Stimulated activated CD4-positive, alpha-beta T cell treated with anti-CD3 and anti-CD28 coated beads, TNF-alpha, amount 100 ng/mL, for 1 hour (primary cell): ENCODE measurements at places on chromosomes 7 and 10.
A peak's percentile ranks its signal among the peaks of the same experiment; 100 is the strongest.

GRCh38 chr10:113475381-113475807, 77.5 kb upstream of the HABP2 start:
- no peak for DNase-seq

GRCh38 chr10:110398419-110399105, 93.8 kb upstream of the SMNDC1 start:
- no peak for DNase-seq

DNA sequence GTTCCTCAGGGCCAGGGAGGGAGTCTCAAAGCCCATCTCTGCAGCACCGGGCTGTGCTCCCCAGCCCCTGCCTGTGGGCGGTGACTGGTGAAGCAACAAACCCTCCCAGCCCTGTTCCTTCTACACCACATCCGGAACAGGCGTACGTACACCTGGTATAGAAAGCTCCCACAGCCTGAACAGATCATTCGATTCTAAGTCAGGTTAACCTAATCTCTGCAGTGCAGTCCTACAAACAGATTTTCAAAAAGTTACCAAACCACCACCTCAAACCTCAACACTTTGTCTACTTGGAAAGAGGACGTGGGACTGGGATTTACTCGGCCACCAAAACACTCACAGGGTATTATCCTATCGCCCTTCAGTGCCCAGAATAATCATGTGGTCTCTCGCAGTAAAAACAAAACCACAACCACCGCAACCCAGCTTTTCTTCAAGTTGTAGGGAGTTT, 238.4 kb downstream of the DIP2C start:
- peak; percentile 37 for DNase-seq

DNA sequence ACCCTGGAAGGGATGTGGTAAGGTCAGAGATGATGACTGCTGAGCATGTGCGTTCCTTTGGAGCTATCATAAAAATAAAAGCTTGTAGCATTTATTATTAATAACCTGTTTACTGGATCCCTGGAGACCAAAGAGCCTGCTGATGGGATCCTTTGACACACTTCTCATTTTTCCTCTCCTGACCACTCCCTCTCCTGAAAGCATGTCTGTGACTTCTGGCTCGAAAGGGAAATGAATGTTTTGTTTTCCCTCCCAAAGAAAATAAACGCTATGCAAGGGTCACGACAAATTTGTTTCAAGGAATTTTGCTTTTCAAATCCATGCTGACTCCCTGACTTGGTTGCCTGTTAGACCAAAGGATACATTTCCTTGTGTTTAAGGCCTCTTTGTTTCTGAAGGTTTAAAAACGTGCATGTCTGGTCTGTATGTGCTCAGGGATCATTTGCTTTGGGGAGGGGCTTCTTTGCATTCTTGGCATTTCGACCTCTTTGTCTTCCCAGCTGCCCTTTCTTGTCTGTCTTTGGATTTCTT, 185.1 kb upstream of the AGK start:
- no peak for DNase-seq

- no peak for DNase-seq
Observed at GRCh38 chr7:105189859-105190492, 176.0 kb downstream of the KMT2E start.

DNA sequence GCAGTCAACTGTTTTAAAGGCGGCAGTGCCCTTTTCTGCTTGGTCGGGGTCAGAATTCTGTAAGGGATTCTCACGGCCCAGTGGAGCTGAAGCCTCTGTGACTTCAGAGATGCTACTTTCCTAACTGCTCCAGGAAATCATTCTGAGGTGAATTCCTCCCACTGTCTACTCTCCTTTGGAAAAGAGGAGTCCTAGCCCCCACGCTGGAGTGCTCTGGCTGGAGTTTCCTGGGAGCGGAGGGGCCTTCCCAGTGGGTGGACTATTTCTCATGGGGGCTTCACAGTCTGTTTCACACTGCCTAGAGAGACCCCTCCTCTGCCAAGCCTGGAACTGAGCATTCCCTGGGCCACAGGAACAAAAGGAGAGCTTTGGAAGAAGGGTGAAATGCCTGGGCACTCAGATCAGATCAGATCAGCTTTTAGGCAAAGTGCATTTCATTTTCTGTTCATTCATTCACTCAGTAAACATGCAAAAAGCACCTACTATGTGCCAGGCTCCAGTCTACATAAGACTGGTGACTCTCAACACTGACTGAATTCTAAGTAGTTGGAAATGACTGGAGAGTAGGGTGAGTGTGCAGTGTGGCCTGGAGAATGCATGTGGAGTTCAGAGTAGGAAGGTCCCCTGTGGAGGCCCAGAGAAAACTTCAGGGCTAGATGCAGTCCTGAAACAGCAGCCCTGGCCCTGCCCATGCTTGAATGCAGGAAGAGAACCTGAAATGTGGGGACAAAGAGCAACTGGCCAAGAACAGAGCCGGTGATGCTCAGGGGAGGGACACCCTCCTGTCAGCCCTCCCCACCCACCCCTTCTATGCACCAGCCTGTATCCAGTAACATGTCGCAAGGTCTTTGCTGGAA, 12.2 kb downstream of the ZNF488 start:
- DNase-seq, result no peak

GRCh38 chr10:14102056-14102455, 228.7 kb downstream of the FRMD4A start:
- no peak for DNase-seq

DNA sequence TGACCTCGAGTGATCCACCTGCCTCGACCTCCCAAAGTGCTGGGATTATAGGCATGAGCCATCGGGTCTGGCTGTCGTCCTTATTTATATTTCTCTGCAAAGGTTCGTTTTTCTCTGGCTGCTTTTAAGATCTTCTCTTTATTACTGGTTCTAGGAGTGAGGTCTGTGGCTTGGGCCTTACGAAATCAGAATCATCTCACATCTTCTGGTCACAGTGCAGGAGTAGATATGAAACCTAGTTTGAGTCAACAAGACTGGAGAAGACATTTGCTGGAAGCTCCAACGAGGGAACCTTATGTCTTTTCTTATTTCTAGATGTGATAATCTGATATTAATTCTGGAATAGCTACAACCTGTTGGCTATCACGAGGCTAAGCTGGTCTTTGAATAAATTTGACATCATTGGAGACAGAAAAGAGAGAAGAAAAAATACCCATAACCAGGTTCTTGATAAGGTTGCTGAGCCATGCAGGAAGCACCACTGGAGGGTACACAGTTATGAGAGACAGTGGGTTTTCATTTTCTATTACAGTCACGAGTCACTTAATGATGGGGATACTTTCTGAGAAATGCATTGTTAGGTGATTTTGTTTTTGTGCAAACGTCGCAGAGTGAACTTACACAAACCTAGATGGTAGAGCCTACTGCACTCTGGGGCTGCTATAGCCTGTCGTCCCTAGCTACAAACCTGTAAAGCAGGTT, 25.6 kb upstream of the IL15RA start:
- DNase-seq, result no peak

DNA sequence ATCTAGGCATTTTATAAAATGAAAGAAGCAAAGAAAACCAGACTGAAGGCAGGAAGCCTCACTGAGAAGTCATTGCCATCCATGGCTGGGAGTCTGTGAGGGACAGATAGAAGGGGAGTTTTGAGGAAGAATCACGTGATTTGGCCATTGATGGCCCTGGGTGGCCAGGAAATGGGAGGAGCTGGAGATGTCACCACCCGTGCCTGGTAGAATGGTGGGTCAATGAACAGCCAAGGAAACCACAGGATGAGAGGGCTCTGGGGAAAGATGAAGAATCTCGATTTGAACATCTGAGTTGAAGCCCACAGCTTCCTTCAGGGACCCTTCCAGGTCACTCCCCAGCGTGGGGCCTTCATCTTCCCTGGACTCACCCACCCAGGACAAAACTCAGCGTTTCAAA, 103.3 kb upstream of the CHST15 start:
- DNase-seq, result no peak

DNA sequence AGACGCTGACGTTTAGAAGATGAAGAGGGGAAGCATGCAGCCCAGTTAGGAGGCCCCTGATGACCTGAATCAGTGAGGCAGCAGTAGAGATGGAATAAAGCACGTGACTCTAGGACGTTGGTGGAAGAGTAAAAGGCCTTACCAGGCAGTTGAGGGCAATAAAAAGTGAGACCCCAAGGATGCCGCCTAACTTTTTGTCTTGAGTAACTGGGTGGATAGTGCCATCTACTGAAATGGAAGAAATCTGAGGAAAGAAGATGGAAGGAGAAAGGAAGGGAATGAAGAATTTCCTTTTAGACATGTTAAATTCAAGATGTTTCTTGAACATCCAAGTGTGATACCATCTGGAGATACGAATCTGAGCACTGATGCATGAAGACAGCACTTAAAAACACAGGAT, 220.0 kb upstream of the LRRN3 start:
- DNase-seq, result no peak

DNA sequence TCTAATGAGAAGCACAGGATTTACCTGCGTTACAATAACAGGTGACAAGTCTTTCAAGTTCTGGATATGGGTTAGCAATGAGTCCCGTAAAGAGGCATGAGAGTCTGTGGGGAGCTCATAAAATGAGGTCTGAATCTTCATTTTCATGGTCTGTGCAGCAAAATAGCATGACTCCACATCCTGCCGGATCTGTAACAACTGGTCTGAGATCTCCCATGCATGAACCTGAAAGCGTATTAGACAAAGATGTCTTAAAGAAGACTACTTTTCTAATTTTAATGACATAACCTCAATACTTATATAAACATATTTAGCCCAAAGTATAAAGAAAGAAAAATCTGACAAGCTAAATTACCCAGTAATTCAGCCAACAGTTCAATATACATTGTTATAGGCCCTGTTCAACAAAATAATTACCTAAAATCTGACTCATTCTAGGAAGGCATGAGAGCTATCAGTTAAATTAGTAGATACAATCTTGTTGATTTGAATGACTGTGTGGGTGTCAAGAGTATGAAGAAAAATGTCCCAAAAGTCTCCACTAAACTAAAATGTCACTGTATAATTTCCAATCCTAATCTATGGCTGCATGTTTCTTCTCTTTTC, 36.9 kb downstream of the TNPO3 start:
- no peak for DNase-seq

GRCh38 chr7:129497156-129497555, 5.2 kb upstream of the SMKR1 start:
- DNase-seq, result no peak

DNA sequence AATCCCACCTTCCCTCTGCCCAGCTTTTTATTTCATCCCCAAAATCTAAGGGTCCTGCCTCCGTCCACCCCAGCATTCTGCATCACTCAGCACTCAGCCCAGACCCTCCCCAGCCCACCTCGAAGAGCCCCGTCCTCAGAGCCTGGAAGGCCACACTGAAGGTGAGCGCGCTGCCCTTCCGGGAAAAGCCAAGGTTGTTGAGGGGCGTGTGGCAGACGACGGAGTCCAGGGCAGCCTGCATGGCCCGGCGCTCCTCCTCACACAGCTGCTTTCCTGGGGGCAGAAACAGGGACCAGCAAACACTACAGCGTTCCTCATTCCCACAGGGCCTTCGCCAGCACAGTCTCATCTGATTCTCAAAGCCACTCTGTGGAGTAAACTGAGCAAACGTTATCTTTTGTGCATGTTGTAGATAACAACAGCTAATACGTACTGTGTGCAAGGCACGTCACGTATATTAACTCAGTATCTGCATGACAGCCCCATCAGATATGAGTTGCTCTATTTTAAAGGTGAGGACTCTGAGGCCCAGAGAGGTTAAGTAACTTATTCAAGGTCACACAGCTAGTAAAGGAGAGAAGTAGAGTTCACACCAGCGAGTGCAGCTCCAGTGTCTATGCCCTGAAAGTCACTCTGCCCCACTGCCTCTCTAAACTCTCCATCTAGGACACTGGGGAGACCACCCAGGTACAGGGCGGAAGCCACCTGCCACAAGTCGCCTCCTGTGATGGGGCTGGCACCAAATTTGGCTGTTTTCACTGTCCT, 2.8 kb downstream of the TRAPPC14 start:
- no peak for DNase-seq

DNA sequence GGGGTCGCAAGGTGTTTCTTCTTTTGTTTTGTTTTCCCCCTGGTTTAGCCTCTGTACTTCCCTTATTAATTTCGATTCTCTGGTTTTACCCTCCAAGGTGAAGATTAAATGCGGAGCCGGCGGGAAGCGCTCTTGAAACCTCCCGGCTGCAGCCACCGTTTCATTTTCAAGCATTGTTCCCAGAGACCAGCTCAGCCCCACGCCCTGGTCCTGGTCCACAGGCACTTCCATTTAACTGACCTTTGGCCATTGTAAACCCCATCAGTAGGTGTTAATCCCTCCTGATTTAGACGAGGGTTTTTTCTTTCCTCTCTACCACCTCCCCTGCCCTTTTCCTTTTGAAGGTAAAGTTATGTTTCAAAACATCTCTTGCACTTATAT, 39.2 kb upstream of the ENO4 start:
- no peak for DNase-seq

DNA sequence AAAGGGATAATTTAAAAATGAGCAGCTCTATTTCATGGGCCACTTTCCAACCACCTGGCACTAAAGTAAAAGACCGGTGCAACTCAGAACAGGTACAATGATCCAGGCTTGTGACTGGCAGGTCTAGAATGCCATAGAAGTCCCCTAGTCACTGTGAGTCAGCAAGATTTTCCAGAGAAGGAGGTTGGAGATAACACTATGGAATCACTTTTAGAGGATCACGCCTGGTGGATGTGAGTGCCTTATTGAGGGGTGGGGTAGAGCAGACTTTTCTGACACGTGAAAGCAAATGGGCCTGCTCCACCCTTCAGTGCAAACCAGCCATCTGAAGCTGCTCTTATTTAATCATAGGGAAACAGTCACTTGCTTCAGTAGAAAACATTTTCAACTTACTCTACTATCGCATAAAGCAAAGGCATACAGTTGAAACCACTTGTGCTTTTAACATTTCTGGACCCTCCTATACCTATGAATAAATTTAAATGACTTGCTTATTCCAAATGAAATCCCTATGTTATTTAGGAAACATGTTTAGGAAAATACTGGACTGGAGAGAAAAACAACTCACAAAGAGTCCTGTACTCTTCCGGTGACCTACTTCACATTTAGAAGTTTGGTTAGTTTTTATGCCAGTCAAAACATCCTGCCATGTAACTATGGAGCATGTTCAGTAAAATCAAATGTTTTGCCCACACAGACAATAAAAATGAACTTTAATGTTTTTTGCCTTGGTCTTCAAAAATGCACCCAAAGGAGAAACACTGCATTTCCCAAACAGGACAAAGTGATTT, 21.5 kb upstream of the AKR1C1 start:
- DNase-seq, result no peak

- no peak for DNase-seq
Observed at GRCh38 chr10:44415121-44415520, 30.2 kb upstream of the CXCL12 start.

GRCh38 chr10:13536674-13537366, 8.0 kb upstream of the BEND7 start:
- no peak for DNase-seq
